ENCODE measurements at places on chromosomes 3 and 15.

- peak; percentile 10 for DNase-seq
Measured at GRCh38 chr3:65019443-65020055, 331.7 kb upstream of the ADAMTS9 start.

DNA sequence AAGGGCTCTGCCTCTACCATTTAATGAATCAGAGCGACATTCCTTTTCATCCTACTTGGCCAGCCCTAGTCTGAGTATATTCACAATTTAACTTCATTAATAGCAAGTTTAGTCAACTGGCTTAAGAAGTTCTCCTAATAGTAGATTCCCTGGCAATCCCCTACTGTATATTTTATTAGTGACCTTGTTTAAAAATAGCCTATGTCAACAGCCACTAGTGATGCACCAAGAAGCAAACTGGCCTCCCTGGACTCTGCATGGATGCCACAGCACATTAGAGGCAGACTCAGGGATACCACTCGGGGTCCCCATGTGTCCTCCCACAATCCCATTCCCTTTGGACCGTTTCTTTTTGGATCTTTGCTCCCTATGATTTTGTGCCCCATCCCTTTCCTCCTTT is 83.6 kb downstream of the THSD4 start:
- DNase-seq, result no peak

GRCh38 chr3:48989126-48989795 is 780 bp upstream of the P4HTM start:
- DNase-seq, result no peak

DNA sequence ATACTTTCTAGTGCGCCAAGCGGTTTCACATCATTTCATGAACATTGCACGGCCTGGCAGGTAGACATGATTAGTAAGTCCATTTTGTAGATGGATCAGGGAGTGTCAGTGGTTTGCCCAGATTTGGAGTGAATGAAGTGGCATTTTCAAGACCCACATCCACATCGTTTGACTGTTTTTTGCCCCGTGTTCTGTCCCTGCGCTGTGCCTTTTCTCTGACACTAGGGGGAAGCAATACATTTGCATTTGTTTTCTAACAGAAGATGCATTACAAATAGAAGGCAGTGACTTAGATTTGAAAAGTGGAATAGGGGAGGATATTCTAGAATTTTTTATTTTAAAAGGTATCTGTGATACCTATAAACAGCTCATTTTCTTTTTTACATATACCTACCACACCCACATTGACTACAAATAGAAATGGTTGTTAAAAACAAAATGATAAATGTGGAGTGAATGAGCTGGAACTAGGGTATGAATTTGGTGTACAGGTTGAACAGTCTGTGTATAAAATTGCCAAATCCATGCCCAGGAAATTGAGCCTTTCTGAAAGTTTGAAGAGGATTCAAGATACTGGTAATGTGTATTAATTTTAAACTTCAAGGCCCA is 98.0 kb downstream of the USP13 start:
- DNase-seq, result no peak

GRCh38 chr3:51968170-51968775 is 1.0 kb upstream of the PCBP4 start:
- DNase-seq, result no peak

GRCh38 chr3:58321791-58322190 is 10.9 kb upstream of the PXK start:
- DNase-seq, result no peak
